ENCODE measurements at places on chromosomes 16 and 17. TPM values are rescaled to one million over a fixed set of nuclear protein-coding genes. Genes with fewer than 3 reads are reported as not detected.

CCL16 gene
- not detected for total RNA-seq

PLEKHH3 gene
- total RNA-seq = 12.2 TPM

GAST gene
- total RNA-seq = not detected

TMEM100 gene
- 0.12 TPM for total RNA-seq

HOXB3 gene
- 17.7 TPM for total RNA-seq

PLXDC1 gene
- not detected for total RNA-seq

NPW gene
- 0.35 TPM for total RNA-seq

KRTAP9-7 gene
- not detected for total RNA-seq

WBP2 gene
- total RNA-seq = 66.6 TPM

CHST6 gene
- total RNA-seq = 0.34 TPM

RGS9 gene
- total RNA-seq = 3.1 TPM

CHAD gene
- not detected for total RNA-seq

GFAP gene
- total RNA-seq = not detected

BCL6B gene
- 180 TPM for total RNA-seq

- DNase-seq = no peak
Measured at GRCh38 chr17:18933102-18934058, 18.6 kb upstream of the SLC5A10 start.

- DNase-seq = no peak
Measured at GRCh38 chr17:82835766-82836512, 3.9 kb downstream of the ZNF750 start.

GRCh38 chr17:38507436-38507835 is 79.2 kb downstream of the ARHGAP23 start:
- no peak for DNase-seq

DNA sequence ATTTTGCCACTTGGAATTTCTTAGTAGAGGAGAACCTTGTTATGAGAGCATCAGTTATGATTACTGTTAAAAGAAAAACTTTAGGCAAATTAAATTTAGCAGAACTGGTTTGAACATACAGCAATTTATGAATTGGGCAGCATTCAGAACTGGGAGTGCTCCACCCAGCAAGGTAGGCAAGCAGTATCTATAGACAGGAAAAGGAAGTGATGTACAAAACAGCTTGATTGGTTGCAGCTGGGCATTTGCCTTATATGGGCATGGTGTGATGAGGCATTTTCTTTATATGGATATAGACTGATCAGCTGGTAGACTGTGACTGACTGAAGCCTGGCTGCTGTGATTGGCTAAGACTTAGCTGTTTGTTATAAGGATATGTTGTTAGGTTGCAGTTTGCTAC is 17.6 kb upstream of the CYLD start:
- DNase-seq = no peak

DNA sequence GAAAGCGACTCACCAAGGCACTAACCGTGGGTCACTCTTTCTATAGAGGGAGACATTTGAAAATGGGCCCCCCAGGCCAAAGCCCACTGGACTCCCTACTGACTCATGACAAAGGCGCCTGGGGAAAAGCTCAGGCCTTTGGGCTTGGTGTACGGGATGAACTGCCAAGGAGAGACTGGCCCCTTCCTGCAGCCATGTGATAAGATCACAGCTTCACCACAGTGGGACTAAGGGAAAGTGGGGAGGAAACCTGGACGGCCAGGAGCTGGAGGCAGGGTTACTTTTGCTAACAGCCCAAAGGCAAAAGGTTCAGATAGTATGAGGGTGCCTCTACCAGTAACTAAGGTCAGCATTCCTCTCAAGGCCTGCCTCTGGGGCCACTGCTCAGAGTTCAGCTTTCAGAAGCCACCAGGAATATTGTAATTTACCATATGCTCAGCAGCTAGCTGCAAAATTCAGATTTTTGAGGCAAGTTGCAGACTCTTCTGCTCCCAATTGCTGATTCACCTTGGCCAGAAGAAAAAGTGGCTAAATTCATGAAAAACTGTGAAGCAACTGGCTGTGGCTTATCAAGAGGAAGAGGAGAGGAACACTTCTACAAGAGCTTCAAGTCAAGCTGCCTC is 37.1 kb upstream of the SLC25A19 start:
- DNase-seq = peak; percentile 31

DNA sequence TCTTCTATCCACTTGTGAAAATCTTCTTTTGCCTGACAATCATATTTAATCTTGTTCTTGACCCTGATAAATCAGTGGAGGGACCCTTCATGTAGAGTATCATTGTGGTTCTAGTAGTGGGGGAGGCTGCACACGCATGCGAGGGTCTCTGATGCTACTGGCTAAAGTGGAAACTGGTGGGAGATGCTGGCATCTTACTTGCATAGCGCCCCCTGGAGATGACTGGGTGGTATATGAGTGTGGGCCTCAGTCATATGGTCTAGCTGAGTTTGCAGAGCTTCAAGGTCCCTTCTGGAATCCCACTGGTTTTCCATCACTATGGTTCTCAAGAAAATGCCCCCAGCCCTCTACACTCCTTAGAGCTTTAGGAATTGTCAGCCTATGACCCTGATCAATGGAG is 236.4 kb upstream of the AXIN2 start:
- no peak for DNase-seq

- DNase-seq = no peak
Measured at GRCh38 chr16:81633680-81634379, 145.3 kb upstream of the PLCG2 start.

GRCh38 chr17:8142887-8143580 is 9.2 kb downstream of the PER1 start:
- DNase-seq = no peak

DNA sequence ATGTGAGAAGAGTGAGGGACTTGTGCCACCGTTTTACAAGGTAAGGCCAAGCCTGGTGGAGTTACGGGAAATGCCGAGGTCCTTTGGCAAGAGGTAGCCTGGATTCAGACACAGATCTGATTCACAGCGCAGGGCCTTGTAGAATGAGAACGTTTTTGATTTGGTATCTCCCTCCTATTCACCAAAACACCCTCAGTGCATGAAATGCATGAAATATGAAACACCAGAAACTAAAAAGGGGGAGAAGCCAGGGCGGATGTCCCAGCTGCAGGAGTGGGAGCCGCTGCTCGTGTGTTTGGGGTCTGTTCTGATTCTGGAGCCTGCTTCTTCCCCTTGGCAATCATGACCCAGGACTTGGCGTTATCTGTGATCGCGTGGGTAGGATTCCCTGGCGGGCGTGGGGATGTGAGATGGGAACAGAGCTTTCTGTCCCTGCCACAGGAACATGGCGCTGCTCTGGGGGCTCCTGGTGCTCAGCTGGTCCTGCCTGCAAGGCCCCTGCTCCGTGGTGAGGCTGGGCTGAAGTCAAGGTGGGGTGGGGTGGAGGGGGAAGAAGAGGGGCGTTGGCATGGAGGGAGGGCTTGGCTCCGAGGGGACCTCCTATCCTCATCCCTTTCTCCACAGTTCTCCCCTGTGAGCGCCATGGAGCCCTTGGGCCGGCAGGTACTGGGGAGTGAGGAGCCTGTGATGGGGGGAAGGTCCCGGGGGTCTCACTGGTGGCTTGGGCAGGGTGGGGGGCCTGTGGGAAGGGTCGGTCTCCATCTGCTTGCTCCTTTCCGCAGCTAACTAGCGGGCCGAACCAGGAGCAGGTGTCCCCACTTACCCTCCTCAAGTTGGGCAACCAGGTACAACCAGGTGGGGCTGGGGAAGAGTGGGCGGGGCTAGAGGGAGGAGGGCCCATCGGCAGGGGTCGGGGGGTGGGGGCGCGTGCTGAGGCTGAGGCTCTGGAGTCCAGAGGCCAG is 2.2 kb downstream of the SERPINF2 start:
- DNase-seq = no peak

GRCh38 chr17:59219992-59220327 is 351 bp upstream of the GDPD1 start:
- DNase-seq = peak; percentile 3

DNA sequence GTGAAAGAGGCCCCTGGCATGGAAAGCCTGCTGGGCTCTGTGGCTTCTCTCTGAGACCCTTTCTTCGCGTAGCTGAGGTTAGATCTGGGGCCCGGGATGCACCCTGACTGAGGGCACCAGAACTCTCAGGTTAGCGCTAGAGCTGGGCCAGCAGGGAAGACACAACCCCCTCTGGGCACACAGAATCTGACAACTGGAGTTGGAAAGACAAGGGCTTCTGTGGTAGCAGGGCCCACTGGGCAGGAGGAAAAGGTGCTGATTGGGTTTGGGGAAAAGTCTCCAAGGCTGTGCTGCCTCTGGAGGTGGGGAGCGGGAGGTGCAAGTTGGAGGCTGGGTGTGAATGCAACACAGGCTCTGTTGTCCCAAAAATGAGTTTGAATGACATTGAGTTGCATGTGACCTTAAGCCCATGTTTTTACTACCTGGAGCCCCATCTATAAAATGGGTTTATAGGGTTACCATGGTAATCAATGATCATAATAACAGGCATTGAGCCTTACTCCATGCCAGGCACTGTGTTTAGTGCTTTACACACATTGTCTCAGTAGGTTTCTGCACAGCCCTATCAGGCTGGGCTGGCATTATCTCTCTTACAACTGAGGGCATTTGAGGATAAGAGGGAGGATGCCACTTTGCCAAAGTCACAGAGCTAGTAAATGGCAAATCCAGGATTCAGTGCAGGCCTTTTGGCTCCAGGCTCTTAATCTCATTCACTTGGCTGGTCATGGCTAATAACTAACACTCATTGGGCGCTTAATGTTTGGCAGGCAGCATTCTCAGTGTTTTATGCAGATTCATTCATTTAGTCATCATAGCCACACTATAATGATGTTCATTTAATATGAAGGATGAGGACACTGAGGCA is 9.5 kb upstream of the IGFBP4 start:
- no peak for DNase-seq

GRCh38 chr16:2270070-2270462 is 2.1 kb upstream of the RNPS1 start:
- no peak for DNase-seq

DNA sequence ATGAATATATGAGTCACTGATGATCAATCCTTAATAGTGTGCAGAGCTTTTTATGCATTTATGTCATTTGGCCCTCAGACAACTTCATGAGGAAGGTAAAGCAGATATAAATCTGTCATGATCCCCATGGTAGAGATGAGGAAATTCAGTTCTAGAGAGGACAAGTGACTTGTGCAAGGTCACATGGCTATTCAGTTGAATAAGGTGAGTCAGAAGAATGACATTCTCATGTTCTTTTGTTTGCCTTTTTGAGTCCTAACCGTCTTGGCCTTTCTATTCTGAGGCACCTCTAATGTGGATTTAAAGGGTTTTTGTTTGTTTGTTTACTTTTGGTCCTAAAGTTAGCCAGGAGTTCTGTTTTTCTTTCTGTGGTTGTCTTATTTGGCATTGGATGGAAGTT is 116.2 kb upstream of the ELAC2 start:
- no peak for DNase-seq

DNA sequence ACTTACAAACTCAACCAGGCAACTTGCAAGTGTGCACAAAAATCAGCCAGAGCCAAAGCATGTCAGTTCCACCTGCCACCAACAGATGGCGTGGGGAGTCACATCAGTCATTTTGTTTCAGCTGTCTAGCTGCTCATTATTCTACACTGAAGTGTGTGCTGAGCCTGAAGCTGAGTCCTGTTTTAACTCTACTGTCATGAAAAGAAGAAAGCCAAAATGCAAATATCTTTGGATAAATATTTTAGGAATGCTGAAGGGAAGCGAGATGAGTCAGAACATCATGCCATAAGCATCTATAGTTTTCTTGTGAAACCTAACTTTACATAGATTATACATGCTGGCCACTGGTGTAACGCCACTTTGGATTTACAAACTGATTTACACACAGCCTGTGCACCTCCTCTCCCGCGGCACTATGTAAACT is 172.6 kb downstream of the CDK5R1 start:
- DNase-seq = peak; percentile 45

GRCh38 chr16:84628226-84628731 is 10.4 kb upstream of the COTL1 start:
- no peak for DNase-seq

DNA sequence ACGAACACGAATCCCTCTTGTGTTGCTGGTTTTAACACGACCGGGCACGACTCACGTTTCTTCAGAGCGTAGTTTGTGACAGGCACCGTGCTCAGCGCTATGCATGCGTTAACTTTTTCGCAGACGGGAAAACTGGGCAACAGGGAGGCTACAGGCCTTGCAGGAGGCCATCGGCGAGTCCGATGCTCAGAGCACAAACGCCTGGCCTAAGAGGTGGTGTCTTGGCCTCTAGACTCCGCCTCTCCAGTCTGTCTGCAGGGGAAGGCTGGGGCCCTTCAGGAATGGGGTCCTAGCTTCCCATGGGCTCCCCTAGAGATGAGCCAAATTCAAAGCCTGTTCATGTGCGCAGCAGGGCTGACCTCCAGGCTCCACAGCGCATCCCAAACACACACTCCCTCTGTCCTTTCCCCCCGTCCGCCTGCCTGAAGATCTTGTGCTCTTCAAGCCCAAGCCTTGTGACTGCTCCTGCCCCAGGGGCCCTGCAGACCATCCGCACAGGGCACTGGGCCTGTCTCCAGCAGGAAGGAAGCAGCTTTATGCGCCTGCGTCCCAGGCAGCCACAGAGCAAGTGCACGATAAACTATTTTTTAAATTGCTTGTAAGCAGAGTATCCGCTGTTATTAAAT is 3.1 kb downstream of the CLCN7 start:
- DNase-seq = no peak

- DNase-seq = no peak
Measured at GRCh38 chr16:5642011-5642410, 544.4 kb upstream of the EEF2KMT start.

- no peak for DNase-seq
Measured at GRCh38 chr17:19762515-19762961, 14.4 kb upstream of the ALDH3A1 start.

GRCh38 chr17:38733982-38734973 is 4.1 kb downstream of the CISD3 start:
- no peak for DNase-seq

DNA sequence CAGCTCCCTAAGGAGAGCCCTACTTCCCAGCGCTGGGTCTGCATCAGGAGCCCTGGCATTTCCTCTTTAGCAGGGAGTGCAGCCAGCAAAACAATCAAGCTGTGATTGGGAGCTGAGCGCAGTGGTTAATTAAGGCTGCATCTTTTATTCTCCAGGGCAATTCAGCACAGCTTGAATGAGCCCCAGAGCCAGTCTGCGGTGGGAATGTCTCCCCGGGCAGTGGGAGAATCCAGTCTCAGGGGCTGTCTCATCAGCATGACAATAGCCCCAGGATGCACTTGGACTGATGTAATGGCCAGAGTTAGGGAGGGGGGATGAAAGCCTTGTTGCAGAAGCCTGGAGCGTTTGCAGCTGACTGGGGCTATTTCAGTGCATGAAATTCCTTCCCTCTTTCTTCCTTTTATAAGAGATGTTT is 292.6 kb upstream of the SOX9 start:
- no peak for DNase-seq

GRCh38 chr17:41917192-41917591 is 1.6 kb downstream of the ACLY start:
- DNase-seq = no peak

DNA sequence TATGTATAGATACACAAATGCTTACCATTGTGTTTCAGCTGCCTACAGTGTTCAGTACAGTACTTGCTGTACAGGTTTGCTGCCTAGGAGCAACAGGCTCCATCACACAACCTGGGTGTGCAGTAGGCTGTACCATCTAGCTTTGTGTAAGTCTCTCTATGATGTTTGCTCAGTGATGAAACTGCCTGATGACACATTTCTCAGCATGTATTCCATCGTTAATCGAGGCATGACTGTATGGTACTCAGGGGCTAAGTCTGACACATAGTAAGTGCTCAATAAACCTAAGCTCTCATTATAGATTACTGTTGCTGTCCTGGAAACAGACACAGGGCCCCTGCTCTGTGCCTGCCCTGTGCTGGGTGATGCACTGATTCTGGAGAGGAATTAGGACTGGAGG is 18.1 kb downstream of the KCNJ12 start:
- no peak for DNase-seq
